Activated CD4-positive, alpha-beta T cell treated with anti-CD3 and anti-CD28 coated beads for 1 hour (primary cell): ENCODE measurements at places on chromosomes 1 and 21.

GRCh38 chr1:164659621-164660411, 100.8 kb downstream of the PBX1 start:
- no peak for DNase-seq

DNA sequence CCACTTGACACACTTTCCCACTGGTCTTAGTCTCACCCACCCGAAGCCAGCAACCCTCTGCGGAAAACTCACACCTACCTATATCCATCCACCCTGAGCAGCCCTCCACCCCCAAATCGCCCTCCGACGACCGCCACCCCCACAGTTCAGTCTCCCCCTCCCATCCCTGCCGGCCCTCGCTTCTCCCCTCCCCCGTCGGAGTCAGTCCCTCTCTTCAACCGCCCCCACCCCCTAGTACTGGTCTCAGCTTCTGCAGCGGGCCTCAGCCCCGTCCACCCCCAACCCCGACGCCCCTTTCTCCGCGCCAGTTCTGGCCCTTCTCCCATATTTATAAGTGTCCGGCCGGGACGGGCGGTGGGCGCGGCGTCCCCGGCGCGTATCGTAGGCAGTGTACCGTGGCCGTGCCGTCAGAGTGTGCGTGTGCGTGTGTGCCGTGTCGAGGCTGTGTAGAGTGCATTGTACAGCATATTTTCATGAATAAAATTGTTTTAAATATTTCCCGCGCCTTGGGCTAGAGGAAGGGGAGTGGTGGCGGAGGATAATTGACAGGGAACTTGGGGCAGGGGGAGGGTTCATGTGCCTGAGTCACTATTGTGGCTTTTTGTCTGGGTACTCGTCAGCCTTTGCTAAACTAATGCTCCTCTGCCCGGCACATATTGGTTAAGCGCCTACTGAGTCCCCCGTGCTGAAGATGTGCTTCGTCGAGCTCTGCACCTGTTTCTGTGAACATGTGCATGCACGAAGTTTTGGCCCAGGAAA, 22.0 kb downstream of the FOXO6 start:
- peak; percentile 26 for DNase-seq

DNA sequence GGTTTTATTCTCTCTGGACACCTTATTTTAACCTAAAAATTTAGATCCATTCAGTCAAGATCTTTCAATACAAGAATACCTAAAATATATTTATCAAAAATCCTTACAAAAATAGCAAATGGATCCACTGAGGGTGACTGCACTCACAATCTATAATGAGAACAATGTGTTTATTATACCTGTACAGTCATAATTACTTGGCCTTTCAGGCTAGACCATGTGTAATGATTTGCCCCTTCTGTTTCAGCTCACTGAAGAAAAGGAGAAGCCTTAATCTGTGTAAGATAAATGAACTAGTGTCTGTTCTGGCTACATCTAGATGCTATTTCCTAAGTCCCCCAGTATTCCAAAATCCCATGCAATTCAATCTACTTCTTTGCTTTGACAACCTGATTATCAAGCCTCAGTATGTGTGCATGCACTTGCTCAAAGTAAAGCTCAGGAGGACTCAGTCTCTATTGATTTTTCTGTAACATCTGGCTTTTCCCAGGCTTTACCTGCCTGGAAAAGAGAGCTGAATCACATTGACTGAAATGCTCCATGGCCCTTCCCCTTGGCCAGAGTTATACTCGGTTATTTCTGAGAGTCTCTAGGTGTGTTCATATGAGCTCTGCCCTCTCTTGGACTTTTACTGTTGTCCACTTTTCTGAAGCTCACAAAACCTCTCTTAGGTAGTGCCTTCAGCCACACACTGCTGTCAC, 27.6 kb downstream of the CRP start:
- no peak for DNase-seq

DNA sequence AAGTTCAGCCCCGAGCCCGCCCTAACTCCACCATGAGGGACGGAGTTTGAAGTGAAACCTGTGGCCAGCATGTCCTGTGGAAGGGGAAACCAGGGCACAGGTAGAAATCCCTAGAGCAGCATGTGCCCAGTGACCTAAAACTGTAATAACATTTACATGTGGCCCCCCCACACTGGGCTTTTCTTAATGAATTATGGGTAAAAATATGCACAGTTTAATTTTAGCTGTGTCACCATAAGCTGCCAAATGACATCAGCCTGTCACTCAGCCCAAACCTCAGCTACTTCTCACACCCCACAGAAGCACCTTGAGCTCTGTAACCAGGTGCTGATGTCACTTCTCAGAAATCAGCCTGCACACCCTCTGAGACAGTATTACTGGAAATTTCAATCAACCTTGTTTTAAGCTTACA, 50.0 kb upstream of the SLC19A1 start:
- DNase-seq, result peak; percentile 65

DNA sequence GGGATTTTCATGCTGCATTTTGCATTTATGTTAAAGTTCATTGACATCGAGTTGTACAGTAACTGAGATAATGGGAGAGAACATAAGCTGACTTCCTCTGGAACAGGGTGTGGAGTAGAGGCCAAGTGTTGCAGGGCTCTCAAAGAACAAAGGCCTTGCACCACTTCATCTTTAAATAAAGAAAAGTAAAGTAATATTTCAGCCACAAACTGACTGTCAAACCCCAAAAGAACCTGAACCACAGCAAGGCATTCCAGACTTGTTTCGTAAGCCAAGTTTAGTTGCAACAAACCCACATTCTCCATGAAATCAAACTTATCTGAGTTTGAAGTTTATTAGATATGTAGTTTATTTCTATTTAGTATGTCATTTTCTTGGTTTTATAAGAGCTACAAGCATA, 19.1 kb upstream of the HMGCS2 start:
- DNase-seq, result no peak

DNA sequence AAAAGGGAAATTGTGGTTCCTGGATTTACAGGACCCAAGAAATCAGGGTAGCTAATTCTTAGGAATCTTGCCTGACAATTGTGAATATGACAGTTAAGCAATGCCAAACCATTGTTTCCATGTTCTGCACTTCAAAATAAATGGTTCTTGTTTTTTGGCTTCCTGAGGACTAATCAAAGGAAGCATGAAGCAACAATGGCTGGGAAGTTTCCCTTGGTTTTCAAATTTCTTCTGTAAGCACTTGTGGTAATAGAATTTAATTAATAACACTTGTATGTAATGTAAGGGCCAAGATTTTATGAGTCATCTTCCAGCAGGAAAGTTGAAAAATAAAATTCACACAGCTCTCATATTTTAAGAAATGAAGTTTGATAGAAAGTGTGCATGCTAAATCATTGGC, 31.7 kb downstream of the JAM2 start:
- DNase-seq, result no peak

DNA sequence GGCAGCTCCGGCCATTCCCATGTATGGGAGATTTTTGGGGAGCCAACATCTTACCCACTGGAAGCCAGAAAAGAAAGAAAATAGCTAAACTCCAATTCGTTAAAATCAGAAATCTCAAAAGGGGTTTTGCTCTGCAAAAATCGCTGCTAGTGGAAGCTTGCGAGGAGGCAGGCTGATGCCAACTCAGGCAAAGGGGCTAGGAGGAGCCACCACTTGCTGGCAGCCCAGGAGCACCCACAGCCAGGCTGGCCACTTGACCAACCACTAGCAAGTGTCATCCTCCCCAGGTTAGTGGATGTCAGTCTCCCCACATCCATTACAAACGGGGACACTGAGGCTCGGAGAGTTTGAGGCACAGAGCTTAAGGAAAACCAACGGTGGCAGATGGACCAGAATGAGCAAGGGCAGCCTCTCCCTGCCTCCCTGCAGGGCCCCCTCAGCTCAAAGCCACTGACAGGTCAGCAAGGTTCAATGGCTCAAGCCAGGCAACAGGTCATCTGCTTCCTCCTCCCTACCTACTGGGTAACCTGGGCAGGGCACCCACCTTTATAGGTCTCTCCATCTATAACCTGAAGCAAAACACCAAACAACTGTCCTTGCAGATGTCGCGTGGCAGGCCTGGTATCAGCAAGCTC, 10.8 kb downstream of the KCNN3 start:
- no peak for DNase-seq

DNA sequence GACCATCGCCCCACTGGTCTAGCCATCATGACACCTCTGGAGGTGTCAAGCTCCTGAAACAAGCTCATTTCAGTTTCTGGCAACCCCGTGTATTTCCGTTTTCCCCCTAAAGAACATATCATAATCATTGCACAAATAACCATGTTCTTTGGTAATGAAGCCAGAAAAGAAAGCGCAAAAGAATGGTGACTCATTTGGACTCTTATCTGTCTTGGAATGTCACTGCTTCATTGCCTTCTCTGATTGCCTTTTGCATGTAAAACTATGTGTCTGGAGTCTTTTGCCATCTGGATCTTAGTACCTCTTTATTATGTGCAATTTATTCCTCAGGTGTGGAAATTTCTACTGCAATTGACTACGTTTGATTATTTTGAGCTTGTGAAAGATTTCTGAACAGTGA, 110.5 kb downstream of the COLGALT2 start:
- DNase-seq, result no peak

GRCh38 chr1:113605146-113605545, 154.1 kb downstream of the PHTF1 start:
- DNase-seq, result no peak

DNA sequence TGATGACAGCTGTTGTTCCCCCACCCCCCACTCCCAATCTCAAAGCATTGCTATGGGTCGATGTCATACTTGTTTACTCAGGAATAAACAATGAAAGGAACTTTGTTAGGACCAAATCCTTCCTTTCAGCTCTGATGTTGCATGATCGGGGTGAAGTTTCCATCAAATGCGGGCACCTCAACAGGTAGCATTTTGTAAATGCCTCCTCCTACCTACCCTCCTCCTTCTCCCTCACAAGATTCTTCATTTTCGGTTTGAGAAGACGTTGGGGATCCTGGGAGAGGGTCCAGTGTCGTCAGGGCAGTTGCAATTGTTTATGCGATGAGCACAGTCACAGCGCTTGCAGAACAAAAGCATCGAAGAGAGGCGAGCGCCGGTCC, 758 bp upstream of the HUNK start:
- no peak for DNase-seq

- DNase-seq, result no peak
Observed at GRCh38 chr21:33308586-33309490, 15.9 kb upstream of the IFNAR1 start.

GRCh38 chr1:81836007-81836626, 35.4 kb downstream of the ADGRL2 start:
- no peak for DNase-seq

DNA sequence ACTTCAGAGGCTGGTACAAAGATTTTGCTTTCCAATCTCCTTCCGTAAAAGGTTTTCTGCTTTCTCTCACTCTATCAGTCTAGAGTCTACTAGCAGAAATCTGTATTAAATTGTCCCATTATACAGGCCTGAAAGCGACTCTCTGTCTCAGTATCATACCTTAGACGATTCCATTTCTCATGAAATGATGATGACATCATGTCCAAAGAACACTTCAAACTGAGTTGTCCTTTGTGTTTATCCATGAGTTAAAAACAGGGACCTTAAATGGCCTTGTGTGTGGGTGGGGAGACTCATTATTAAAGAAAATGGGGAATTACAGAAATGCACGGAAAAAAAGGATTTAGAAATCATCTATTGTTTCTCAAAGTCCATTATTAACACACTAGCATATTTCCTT, 21.0 kb upstream of the SLC44A3 start:
- no peak for DNase-seq

- no peak for DNase-seq
Observed at GRCh38 chr1:114423455-114423854, 87.5 kb downstream of the TRIM33 start.

GRCh38 chr1:245958016-245958415, 549.1 kb downstream of the SMYD3 start:
- no peak for DNase-seq

DNA sequence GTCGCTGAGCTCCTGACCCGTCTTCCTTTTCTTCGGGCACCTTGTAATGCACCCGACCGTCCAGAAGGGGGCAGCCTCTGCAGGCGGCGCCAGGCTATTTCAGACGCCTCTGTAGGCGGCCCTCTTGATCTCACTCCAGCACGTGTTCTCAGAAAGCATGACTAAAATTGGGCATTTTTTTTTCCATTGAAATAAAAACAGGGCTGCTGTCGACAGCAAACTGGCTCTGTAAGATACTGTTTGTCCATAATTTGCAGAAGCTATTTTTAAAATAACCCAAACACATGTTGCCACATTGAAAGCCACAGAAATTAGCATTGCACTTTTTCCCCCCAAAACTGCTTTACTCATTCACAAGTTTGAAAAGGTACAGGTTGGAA, 78.0 kb downstream of the STUM start:
- peak; percentile 74 for DNase-seq

DNA sequence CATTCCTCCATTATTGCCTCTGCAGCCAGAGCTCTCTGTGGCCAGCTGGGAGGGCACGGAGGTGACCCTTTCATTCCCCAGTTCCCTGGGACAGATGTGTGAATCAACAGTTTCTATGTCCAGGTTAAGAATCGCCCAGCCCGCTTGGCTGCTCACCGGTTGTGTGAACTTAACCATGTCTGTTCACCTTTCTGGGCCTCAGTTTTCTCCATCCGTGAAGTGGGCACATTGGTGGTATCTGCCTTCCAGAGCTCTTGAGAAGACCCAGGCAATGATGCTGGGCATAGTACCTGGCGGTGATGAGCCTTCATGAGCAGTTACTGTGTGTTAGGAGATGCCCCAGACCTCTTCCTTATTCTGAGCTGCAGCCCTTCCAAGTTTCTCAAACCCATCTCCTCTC, 238.3 kb downstream of the MATN1 start:
- DNase-seq, result no peak

- DNase-seq, result no peak
Observed at GRCh38 chr1:89894210-89895201, 73.7 kb downstream of the LRRC8D start.

DNA sequence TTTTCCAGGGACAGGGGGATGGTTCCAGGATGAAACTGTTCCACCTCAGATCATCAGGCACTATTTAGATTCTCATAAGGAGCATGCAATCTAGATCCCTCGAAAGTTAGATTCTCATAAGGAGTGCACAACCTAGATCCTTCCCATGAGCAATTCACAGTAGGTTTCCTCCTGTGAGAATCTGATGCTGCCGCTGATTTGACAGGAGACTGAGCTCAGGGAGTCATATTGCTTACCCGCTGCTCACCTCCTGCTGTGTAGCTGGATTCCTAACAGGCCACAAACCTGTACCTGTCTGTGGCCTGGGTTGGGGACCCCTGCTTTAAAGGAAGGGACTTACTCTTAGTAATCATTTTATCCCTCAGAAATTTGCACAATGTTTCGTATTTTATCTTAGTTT, 9.3 kb downstream of the CTH start:
- no peak for DNase-seq

- no peak for DNase-seq
Observed at GRCh38 chr1:54885807-54886723, 930 bp downstream of the DHCR24 start.

GRCh38 chr1:185316163-185317033, 645 bp downstream of the IVNS1ABP start:
- DNase-seq, result peak; percentile 76

- DNase-seq, result no peak
Observed at GRCh38 chr21:41666641-41667081, 100.2 kb downstream of the RIPK4 start.

DNA sequence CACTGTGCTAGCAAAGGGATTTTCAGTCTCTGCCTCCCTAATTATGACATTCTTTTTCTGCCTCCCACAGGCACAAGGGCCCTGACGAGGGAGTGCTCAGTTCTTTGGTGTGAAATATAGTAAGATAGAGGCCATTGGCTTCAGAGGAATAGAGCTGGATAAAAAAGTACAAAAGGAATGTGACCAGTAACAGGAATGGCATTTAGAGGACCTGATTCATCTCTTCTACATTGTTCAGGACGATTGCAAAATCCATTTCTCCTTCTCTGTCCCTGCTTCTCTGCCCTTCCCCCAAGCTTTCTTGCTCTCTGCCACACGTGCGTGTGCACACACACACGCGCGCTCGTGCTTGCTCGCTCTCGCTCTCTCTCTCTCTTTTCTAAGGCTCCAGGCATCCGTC, 668.2 kb downstream of the KIF26B start:
- DNase-seq, result no peak
